ENCODE measurements at places on chromosomes 16 and 17.

- no peak for DNase-seq
Observed at GRCh38 chr16:73891129-73891542, 405.5 kb upstream of the PSMD7 start.

- DNase-seq, result no peak
Observed at GRCh38 chr17:27216836-27217235, 77.1 kb upstream of the WSB1 start.

GRCh38 chr16:76527244-76527643, 250.0 kb downstream of the CNTNAP4 start:
- DNase-seq, result no peak

GRCh38 chr17:28252436-28252835, 66.6 kb upstream of the TMEM97 start:
- no peak for DNase-seq

DNA sequence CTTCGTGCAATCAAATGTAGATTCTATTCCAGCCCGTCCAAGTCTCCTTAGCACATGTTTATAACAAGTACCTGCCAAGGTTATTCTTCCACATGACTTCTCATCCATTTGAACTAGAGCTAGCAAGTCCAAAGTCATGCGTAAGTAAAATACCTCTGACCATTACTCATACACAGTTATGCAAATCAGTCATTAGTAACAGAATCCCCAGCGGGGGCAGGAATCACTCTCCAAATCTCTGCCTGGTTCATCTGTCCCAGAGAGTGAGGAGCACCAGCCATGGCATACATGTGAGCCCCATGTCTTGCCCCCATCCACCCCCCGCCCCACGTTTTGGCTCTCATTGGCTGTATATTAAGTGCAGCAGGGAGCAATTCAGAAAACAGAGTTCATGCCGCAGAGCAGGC, 27.7 kb downstream of the SRL start:
- no peak for DNase-seq

DNA sequence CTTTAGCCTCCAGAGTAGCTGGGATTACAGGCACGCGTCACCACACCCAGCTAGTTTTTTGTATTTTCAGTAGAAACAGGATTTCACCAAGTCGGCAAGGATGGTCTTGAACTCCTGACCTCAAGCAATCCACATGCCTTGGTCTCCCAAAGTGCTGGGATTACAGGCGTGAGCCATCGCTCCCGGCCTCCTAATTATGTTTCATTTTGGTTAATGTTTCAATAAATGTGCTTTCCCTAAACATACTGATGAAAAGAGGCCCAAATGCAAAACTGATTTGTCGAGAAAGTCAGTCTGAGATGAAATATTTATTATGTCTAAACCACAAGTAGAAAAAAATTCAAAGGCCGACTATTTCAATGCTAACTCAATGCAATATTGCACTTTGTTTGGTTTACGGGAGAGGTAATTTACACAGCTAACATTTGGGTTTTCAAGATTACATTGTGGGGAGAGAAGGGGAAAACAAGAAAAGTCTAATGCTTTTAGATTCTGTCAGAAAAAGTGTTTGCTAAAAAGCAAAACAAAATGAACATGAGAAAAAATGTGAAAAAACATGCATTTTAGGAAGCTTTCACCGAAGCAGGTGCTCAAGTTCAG, 9.8 kb downstream of the STAT3 start:
- DNase-seq, result no peak

DNA sequence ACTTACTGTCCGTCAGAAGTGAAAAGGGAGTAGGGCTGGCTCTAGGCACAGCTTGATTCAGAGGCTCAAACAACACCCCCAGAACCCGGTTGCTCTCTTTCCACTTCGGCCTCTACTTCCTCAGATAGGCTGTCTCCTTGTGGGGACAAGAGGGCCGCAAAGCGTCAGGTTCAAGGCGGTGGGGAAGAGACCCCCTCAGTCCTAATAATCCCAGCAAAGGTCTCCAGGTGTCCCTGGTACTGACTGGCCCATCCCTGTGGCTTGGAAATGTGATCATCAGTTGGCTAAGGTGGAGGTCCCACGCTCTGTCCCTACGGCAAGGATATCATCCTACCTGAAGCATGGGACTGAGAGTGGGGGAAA, 26.0 kb downstream of the NGFR start:
- no peak for DNase-seq

DNA sequence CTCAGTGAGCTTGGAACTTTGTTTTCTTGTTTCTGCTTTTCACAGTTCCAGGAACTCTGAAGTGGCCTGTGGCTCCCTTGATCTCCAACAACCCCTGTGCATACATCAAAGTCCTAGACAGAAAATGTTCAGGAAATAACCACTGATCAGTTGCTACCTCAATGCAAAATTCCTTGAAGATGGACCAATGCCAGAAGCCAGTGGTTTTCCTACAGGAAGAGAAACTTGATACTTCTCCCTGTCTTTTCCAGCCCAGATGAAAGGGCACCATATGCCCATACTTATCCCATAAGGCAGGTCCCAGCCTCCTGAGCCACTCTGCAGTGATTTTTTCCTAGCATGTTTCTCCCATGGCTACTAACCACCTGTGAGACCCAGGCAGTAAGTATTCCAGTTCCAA, 12.3 kb upstream of the CDRT4 start:
- no peak for DNase-seq

DNA sequence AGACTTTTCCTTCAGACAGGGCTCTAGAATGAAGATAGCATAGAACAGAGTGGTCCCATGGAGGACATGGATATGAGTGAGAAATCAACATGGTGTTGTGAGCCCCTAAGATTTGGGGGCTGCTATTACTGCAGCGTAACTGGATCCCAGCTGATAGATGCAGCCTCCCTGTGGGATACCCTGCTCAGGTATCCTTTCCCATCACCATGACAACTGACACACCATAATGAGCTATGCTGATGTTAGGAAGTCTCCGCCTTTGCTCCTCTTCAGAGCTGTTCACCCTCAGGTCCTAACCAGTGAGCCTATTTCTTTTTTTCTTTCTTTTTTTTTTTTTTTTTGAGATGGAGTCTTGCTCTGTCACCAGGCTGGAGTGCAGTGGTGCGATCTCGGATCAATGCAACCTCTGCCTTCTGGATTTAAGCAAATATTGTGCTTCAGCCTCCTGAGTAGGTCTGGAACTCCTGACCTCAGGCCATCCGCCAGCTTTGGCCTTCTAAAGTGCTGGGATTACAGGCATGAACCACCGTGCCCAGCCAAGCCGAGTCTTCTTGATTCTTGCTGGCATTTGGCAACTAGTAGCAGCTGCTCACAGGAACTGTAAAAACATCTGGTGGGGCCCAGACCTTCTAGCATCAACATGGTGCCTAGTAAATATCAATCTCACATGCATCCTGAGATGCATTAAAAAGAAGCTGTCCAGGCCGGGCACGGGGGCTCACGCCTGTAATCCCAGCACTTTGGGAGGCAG, 17.1 kb downstream of the STX4 start:
- no peak for DNase-seq

All from stimulated activated CD8-positive, alpha-beta memory T cell treated with anti-CD3 and anti-CD28 coated beads, Interleukin-7, amount 100 ng/mL, for 1 hour (primary cell).